ENCODE measurements at places on chromosomes 12 and 14. TPM values are rescaled to one million over a fixed set of nuclear protein-coding genes. Genes with fewer than 3 reads are reported as not detected.
A peak's percentile ranks its signal among the peaks of the same experiment; 100 is the strongest.

The HEATR5A gene
- 27.4 TPM for total RNA-seq

The NOVA1 gene
- total RNA-seq = 11.5 TPM

The MSI1 gene
- total RNA-seq = 0.99 TPM

GRCh38 chr12:5308216-5308615, 123.7 kb upstream of the NTF3 start:
- peak; percentile 20 for DNase-seq

The GARIN6 gene
- not detected for total RNA-seq

The PKP2 gene
- 11.5 TPM for total RNA-seq

The BCL2L14 gene
- not detected for total RNA-seq

The LRP1-AS gene
- total RNA-seq = not detected

- DNase-seq = no peak
Observed at GRCh38 chr14:94104731-94105130, 5.8 kb upstream of the IFI27 start.

- DNase-seq = no peak
Observed at GRCh38 chr12:132517013-132517739, 27.2 kb downstream of the FBRSL1 start.

The PROX2 gene
- total RNA-seq = not detected

- no peak for DNase-seq
Observed at GRCh38 chr14:105425823-105426247, 6.2 kb downstream of the MTA1 start.

DNA sequence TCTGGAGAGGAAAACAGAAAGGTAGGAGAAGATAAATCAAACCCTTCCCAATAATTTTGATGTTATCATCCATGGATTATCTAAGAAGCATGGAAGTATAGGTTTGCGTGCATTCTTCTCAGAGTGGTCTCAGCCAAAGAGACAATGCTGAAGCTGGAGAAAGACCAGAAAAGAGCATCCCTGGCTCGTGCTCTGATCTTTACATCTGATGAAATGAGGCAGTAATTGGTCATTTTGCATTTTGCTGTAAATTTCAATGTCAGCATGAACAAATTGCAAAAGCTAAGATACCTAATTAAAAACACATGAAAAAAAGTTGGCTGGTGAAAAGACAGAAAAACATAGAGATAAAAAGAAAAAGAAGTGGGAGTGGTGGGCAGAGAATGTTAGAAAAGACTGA, 252.4 kb downstream of the ITPR2 start:
- DNase-seq = peak; percentile 63

GRCh38 chr14:32896979-32897697, 41.5 kb upstream of the NPAS3 start:
- peak; percentile 60 for DNase-seq

DNA sequence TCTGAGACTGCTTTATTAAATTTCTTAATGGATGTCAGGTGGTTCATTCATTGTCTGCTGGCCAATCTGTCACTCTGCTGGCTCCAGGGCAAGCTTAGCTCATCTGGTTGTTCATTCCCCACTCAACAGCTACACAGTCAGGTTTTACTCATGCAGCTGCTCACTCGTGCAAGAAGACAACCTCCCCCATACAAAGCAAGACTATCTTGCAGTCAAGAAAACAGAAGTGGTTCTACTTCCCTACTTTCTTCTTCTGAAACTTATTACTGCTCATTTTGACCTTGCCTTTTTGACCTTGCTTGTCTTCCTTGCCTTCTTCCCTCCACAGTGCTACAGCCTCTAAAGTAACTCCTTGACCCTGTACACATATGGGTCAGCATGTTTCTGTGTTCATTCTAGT, 277.9 kb downstream of the SSPN start:
- DNase-seq = no peak

DNA sequence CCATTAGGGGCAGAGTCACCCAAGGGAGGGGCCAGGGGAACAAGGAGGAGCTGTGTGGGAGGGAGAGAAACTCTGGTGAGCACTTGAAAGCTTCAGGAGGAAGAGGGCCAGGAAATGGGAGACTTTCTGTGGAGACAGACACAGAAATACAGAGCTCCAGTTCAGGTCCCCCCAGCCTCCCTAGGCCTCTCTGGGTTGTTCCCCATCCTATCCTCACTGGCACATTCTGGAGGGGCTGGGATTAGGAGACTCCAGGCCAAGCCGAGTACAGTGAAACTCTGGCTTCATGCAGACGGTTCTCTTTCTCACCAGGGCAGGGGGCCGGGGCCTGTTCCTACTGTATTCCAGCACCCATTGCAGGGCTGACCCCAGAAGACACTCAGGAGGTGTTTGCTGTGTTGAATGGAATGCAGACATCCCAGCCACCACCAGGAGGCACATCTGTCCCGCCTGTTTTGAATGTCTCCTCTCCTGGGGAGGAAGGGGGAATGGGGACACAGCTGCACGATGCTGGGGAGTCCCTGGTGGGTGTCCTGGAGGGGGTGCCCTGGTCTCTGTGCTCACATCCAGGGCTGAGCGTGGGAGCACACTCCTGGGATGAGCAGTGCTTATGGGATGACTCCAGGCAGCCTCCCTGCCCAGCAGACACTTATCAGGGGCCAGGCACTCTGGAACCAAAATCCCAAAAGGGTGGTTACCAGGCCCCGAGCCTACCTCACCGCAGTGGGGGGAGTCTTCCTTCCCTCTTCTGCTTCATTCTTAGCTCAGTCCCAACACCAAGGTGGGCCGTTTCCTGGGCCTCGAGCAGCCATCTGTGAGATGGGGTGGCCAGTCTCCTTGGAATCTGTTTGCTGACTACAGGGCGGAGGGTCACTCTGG, 5.5 kb upstream of the KRT84 start:
- no peak for DNase-seq

The BHLHE41 gene
- 6.2 TPM for total RNA-seq

- no peak for DNase-seq
Observed at GRCh38 chr14:61120576-61120975, 139.5 kb downstream of the SLC38A6 start.

- DNase-seq = no peak
Observed at GRCh38 chr12:4829161-4829792, 80.4 kb upstream of the KCNA1 start.

DNA sequence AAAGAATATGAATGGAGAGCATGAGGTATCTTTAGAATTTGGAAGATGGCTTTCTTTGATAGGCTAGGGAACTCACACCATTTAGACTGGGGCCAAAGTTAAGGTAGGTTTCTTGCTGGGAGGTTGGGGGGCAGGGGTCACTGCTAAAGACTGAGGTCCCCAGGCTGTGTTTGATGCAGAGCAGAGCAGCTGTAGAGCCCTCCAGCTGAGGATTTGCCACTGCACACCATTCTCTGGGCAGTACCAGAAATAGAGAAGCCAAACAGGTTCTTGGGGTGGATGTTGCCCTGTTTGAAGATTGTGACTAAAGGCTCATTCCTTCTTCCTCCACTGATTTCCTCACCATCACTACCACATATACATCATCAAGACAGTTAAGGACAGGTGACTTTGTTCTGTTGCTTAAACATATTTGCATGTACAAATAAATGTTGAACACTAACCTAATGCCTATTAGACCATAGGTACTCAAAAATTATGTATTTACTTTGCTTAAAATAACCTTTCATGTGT, 7.9 kb downstream of the NTF3 start:
- no peak for DNase-seq

- DNase-seq = no peak
Observed at GRCh38 chr12:57845478-57846284, 848 bp downstream of the CTDSP2 start.

All from skin of body (tissue), 3 donors.